ENCODE measurements at places on chromosomes 6 and 20.

- no peak for DNase-seq
Observed at GRCh38 chr6:41939176-41939847, 2.3 kb downstream of the CCND3 start.

- no peak for DNase-seq
Observed at GRCh38 chr20:8608470-8608869, 460.4 kb upstream of the PLCB4 start.

- no peak for DNase-seq
Observed at GRCh38 chr6:82492134-82492533, 128.5 kb downstream of the TPBG start.

GRCh38 chr6:161418463-161418945, 144.6 kb upstream of the AGPAT4 start:
- DNase-seq = peak; percentile 33

GRCh38 chr6:8879334-8879733, 444.0 kb upstream of the SLC35B3 start:
- DNase-seq = no peak

GRCh38 chr6:142765306-142765705, 179.7 kb downstream of the HIVEP2 start:
- DNase-seq = no peak

GRCh38 chr6:25137916-25138232, 141.3 kb upstream of the CARMIL1 start:
- DNase-seq = no peak

GRCh38 chr20:57680934-57681914, 28.6 kb downstream of the PMEPA1 start:
- no peak for DNase-seq

DNA sequence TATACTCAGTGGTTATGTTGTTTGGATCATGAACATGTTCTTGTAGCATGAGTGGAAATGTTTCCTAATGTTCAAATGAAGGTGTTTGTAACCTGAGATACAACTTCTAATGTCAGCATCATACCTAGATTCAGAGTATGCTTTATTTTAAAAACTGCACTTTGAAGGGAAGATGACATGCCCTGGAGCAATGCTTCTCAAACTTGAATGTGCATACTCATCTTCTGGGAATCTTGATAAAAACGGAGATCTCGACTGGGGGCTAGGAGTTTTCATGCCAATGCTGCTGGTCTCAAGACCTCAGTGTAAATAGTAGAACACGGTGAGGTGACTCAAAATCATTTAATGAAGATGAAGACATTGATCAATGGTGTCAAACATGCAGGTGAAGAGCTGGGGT, 440.0 kb upstream of the NOX3 start:
- DNase-seq = no peak

DNA sequence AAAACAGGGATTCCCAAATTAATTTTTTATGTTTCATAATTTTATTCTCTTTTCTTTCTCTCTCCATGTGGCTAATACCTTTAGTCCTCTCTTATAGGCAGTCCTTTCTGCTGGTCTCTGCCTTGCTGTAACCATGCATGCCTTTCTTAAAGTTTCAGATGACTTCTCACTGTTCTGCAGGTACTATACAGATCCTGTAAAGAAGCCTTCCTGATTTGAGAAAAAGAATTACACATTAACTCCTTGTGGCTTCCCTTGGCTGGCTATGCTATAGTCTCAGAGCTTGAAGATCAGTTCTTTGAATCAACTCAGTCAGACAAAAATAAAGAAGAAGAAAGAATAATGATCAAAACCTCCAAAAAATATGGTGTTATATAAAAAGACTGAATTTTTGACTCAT, 7.3 kb upstream of the GPR63 start:
- no peak for DNase-seq

DNA sequence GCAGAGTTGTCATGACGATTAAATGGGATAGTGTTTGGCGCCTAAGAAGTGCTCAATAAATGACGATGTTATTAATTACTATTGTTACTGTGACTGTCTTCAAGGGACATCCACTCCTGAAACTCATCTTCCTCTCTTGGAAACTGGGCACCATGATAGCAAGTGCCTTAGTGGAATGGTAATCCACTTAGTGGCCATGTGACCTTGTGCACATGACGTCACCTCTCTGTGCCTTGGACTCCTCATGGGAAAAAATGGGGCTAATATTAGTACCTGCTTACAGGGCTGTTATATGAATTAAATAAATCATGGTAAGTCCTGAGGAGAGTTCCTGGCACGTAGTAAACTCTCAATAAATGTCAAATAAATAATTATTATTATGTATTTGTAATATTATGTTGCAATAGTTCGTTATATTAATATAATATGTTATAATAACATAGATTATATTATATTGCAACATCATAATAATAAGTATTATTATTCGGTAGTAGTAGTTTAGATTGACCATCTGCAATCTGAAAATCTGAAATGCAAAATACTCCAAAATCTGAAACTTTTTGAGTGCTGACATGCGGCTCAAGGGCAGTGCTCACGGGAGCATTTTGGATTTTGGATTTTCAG, 40.9 kb downstream of the EYA2 start:
- DNase-seq = no peak

DNA sequence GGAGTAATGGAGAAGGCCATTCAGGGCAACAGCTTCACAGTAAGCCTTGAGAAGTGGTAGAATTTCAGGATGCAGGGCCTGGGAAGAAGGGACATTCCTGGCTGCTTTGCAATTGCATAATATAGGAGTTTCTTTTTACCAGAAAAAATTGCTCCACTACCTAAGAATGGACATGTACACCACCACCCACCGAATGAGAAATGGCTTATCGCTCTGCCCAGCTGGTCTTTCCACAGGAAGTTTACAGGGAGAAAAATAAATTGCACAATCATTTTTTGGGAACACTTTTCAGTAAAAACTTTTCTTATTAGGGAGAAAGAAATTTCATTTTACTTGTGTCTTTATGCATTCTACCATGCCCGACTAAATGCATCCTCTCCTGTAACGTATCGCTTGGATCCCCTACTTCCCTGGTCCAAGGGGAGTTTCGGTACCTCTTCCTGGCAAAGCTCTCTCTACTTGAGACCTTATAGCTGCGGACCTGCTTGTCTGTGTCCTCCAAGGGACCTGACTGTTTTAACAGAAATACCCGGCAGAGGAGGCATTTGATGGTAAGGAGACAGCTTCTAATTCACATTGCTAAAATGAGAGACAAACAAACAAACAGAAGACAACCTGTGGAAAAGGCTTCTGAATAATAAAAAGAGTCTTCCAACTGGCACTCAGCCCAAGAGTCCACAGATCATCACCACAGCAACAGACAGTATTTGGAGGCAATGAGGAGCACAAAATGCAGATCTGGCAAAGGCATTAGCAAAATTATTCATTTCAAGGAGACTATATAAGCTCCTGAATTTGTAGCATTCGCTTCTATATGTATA, 54.2 kb downstream of the MAP3K5 start:
- DNase-seq = no peak

DNA sequence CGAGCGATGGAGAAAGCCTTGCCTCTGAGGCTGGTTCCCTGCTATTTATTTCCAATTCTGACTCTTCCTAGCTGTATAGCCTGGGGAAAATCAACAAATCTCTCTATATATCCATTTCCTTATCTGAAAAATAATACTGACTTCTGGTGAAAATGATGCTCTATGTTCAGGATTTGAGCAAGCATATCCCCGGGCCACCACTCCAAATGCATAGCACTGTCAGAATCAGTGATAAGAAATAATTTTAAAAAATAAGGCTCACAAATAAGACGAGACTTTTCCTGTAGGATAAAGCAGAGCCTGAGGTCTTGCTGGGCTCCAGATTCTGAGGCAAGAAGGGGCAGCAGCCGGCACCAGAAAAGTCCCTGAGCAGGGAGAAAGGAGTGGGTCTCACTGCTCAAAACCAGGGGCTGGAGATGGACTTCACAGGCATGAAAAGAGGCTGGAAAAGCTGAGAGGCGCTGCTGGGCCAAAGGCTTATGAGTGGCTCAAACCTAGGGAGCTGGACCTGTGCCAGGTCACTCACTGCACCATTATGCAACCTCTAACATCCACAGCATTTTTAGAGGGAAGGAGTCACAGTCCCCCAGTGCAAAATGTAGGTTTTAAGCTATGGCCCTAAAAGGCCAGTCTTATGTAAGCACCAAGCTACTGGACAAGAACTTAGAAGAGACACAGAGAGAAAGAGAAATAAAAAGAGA, 48.1 kb upstream of the SLC17A4 start:
- no peak for DNase-seq

DNA sequence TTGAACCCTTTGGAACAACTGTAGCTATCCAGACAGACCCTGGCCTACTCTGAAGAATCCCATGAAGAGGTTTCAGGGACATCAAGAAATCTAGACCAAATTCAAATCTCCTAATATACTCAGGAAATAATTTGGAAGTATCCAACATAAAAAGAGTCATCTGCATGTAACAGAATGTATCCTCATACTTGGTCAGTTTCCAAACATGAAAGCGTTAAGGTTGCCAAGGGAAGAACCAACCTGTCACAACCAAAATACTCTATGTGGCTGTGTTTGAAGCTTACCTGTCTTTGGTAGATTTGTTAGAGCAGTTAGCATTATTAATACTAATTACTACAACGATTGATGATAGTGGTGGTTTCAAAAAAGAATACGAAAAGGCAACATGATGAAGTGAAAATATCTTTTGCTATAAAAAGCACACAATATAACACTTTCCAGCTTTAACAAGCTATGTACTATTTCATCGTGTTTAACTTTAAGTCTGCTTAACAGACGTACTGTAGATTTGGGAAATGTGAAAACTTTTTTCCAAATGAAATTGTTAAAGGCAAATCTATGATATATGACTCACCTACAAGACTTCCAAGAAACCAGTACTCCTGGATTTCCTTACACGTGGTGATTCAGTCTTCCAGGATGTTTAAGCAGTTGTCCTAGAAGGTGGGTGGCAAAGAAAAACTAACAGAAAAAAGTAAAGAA, 46.6 kb upstream of the ENPP1 start:
- no peak for DNase-seq

GRCh38 chr6:160991406-160992060, at the start of gene MAP3K4:
MAP3K4 (plus strand) TSS chr6:160991769; CDS start chr6:160991932, 163 bp downstream.
- no peak for DNase-seq

DNA sequence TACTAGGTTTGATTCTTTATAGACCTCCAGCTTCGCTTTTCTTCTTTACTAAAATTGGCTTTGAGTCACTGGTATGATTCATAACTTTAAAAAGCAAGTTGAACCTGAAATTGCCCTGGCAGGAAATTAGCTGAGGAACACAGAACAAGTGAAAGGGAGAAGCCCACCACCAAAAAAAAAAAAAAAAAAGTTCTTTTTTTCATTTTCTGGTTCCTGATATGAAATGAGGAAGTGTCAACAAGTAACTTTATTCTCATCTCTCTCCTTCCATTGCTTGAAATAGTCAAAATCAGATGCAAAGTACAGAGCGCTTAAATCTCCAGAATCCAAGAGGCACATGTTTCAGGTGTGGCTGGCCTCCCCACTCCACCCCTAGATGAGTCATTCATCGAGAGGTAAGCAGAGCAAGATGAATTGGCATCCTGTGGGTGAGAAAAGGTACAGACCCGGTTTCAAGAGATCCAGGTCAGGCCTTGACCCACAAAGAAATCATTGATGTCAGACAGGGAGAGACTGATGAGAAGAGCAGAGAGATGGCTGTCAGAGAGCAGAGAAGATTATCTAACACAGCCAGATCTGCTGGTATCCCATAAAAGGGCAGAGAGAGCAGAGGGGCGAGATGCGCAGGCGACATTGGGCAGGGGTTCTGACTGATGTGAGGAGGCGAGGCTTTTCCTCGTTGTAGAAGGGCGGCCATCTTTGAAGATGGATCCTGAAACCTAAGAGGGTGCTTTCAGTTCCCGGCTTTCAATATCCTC, 54.8 kb upstream of the MBOAT1 start:
- DNase-seq = no peak

GRCh38 chr6:3325210-3325609, 66.5 kb downstream of the PSMG4 start:
- peak; percentile 65 for DNase-seq

- no peak for DNase-seq
Observed at GRCh38 chr6:90195094-90195829, 101.4 kb downstream of the BACH2 start.

DNA sequence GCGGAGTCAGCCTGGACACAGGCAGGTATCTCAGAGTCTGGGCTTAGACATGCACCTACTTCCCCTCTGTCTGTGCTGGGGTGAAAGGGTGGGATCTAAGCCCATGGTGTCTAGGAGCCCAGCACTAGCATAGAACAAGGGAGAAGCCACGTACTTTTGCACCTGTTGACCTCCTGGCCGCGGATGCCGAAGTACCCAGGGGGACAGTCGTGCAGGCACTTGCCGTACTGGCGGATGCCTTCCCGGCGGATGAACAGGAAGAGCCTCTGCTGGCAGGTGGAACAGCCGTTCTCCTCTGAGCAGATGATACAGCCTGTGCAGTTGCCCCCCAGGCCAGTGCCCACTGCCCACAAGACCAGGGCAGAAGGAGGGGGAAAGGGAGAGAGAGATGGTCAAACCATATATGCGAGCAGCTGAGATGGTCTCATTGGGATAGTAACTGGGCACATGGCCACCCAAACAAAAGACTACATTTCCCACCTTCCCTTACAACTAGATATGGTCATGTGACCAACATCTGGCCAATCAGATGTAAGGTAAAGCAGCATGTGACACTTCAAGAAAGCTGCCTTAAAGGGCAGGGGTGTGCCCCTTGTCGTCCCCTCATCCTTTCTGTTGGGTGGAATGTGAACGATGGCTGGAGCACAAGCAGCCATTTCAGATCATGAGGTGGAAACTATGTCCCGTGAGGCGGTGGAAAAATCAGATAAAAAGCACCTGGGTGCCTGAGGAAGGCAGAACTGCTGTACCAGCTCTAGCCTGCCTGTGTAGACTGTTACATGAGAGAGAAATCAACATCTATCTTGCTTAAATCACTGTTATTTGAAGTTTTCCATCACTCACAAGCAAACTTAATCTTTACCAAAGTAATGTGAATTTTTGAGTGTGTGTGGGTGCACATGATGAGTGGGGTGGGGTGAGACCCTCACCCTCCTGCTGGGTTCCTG, 34.0 kb downstream of the RSPO4 start:
- no peak for DNase-seq

DNA sequence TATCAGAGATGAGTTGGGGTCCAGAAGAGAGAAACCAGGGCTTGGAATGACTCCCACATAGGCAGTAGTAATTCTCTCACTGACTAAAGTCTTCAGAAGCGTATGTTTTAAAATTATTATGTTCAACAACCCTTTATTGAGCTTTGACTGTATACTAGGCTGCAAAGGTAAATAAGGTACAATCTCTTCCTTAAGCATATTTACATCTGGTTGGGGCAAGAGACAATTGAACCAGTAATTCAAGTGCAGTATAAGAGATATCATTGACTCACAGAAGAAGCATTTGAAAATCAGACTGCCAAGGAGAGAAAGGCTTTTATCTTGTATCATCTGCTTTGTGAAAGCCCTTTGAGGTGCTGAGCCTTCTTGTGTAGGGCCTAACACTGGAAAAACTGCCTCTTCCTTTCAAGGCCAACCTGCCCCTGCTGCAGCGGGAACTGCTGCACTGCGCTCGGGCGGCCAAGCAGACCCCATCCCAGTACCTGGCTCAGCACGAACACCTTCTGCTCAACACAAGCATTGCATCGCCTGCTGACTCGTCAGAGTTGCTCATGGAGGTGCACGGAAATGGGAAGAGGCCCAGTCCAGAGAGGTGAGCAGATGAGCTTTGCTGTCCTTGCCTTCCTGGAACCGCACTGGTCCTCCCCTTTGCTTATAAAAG, 39.3 kb upstream of the C20orf144 start:
- DNase-seq = no peak

Data from NCI-H1694 (cell line).